ENCODE measurements at places on chromosomes 7 and 10.

GRCh38 chr10:70509757-70510147 lies 31.2 kb downstream of the PALD1 start:
- DNase-seq, result no peak
- no peaks in the 10 kb centered on the region for H3K36me3 ChIP-seq
- H3K4me1 ChIP-seq, result no peaks in the 10 kb centered on the region
- H3K27ac ChIP-seq, result no peak overlapping the region
- peaks cover 17% of the 10 kb centered on the region for H3K27me3 ChIP-seq

DNA sequence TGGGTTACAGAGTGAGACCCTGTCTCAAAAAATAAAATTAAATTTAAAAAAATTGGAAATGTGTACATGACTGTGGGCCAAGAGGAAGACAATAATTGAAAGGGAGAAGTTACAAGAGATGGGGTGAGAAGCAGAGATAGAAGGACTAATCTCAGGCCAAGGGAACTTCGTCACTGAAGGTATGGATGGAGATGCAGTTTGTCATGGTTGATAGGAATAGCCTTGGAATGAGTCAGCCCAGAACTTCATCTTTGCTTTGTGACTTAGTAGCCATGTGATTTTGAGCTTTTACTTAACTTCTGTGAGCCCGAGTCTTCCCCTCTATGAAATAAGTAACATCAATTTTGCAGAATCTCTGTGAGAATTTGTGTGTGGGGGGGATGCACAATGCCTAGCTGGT lies 6.5 kb upstream of the PODXL start:
- DNase-seq, result no peak
- H3K27me3 ChIP-seq, result peaks cover 26% of the 10 kb centered on the region
- no peak overlapping the region for H3K27ac ChIP-seq
- no peaks in the 10 kb centered on the region for H3K4me1 ChIP-seq
- H3K36me3 ChIP-seq, result no peaks in the 10 kb centered on the region
- no peak overlapping the region for H3K4me3 ChIP-seq

GRCh38 chr10:114516356-114516755 lies 112.1 kb upstream of the AFAP1L2 start:
- peaks cover 2% of the 10 kb centered on the region for H3K27me3 ChIP-seq
- no peak overlapping the region for H3K4me3 ChIP-seq

DNA sequence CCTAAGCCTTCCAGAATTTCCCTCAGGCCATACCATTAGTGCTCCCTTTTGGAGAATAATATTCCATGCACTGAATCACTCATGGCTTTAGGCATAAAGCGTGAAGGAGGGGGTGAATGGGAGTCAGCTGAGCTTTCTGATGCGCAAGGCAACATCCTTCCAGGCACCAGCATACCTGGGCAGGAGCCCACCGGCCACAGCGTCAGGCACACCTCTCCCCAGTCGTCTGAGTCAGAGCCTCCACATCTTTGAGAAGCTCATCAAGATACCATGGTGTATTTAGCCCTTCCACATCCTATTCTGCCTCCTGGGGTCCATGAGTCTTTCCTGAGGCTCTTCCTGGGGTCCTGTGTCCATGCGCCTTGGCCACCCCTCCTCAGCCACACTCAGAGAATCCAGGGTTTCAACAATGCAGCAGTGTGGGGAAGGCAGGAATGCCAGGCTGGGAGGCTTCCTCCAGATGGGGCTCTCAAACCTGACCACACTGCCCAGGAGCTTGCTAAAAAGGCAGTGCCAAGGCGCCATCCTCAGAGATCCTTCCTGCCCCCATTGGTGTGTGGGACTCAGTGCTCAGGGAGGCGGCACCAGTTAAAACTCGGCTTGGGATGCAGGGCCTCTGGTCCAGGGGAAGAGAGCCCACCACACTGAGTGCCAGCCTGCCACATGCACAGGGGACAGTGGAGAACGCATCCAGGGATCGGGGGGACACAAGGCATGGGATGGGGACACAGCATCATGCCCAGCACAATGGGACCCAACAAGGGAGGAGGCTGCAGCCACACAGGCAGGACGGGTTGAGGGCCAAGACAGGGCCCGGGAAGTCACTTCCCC lies 31.6 kb downstream of the RASGEF1A start:
- H3K27ac ChIP-seq, result no peak overlapping the region
- no peaks in the 10 kb centered on the region for H3K36me3 ChIP-seq
- no peak for DNase-seq
- H3K4me1 ChIP-seq, result peaks cover 14% of the 10 kb centered on the region
- H3K27me3 ChIP-seq, result peaks cover 16% of the 10 kb centered on the region

- no peak overlapping the region for H3K4me3 ChIP-seq
- no peaks in the 10 kb centered on the region for H3K4me1 ChIP-seq
- no peak overlapping the region for H3K27ac ChIP-seq
Observed at GRCh38 chr7:137003566-137003965, 135.1 kb downstream of the CHRM2 start.

DNA sequence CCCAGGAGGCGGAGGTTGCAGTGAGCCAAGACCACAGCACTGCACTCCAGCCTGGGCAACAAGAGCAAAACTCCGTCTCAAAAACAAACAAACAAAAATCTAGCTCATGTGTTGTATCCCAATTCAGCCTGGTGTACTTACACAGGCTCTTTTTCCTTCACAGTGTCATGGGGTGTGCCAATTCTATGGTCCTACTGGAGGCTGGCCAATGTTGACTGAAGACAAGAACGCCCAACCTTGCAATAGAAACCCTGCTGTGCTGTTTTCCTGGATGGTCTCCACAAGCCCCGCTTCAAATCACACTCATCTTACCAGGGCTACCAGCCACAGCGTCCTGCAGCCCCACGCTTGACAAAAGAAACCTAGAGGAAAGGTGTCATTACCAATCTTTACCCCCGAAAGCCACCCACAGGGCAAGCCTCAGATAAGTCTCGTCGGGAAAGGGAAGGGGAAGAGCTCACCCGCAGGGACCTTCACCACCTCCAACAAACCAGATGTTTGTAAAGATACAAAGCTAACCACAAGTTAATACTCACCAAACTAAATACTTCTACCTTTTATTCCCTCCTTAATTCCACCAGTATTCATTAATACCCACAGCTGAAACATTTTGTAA lies 64.8 kb downstream of the TNS3 start:
- no peak overlapping the region for H3K4me3 ChIP-seq
- no peak for DNase-seq
- no peak overlapping the region for H3K27ac ChIP-seq

GRCh38 chr10:101835362-101835761 lies 8.2 kb downstream of the KCNIP2 start:
- H3K36me3 ChIP-seq, result peaks cover 2% of the 10 kb centered on the region
- H3K4me1 ChIP-seq, result peaks cover 65% of the 10 kb centered on the region
- H3K27ac ChIP-seq, result no peak overlapping the region
- no peak overlapping the region for H3K4me3 ChIP-seq

GRCh38 chr10:70198696-70199466 lies 28.6 kb upstream of the SAR1A start:
- H3K36me3 ChIP-seq, result peaks cover 38% of the 10 kb centered on the region
- no peaks in the 10 kb centered on the region for H3K27me3 ChIP-seq
- H3K4me1 ChIP-seq, result peaks cover 27% of the 10 kb centered on the region
- no peak overlapping the region for H3K27ac ChIP-seq

- no peaks in the 10 kb centered on the region for H3K36me3 ChIP-seq
- no peak for DNase-seq
- no peaks in the 10 kb centered on the region for H3K4me1 ChIP-seq
- no peak overlapping the region for H3K27ac ChIP-seq
- H3K4me3 ChIP-seq, result no peak overlapping the region
- H3K27me3 ChIP-seq, result peaks cover 3% of the 10 kb centered on the region
Observed at GRCh38 chr7:27344471-27344870, 101.9 kb downstream of the EVX1 start.

DNA sequence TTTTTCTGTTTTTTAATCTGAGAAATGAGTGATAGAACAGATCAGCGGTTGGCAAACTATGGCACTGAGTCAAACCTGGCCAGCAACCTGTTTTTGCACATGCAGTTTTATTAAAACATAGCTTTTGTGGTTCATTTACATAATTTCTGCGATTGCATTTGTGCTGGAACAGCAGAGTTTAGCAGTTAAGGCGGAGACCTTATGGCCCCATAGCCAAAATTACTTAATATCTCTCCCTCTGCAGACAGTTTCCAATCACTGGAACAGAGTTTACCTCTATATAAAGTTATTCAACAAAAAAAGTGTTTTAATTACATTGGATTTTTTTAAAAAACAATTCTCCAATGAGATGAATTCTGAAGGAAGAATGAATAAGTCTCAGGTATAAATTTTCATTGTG lies 212.1 kb downstream of the DGKB start:
- H3K27me3 ChIP-seq, result no peaks in the 10 kb centered on the region
- no peak overlapping the region for H3K27ac ChIP-seq
- no peak for DNase-seq
- H3K4me3 ChIP-seq, result no peak overlapping the region
- no peaks in the 10 kb centered on the region for H3K4me1 ChIP-seq

DNA sequence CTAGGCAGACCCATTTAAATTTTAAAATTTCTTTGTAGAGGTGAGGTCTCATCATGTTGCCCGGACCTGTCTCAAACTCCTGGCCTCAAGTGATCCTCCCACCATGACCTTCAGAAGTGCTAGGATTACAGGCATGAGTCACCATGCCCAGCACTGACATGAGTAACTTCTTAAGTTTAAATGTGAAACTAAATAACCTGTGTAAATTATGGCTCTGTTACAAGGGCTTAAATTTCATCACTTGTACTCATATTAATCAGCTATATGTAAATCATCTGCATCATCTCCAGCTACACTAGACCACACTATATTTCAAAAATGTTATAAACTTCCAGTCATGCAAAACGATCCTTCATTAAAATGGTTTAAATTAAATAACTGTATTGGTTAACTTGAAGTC lies 56.1 kb downstream of the ATAD1 start:
- peaks cover 23% of the 10 kb centered on the region for H3K36me3 ChIP-seq
- H3K4me1 ChIP-seq, result peaks cover 16% of the 10 kb centered on the region
- H3K4me3 ChIP-seq, result peak overlapping the region; percentile 28
- H3K27me3 ChIP-seq, result no peaks in the 10 kb centered on the region
- peak overlapping the region; percentile 56 for H3K27ac ChIP-seq
- peak; percentile 11 for DNase-seq

GRCh38 chr7:18637516-18637915 lies 142.0 kb downstream of the HDAC9 start:
- H3K4me3 ChIP-seq, result no peak overlapping the region
- DNase-seq, result no peak
- H3K27ac ChIP-seq, result peak overlapping the region; percentile 32
- H3K36me3 ChIP-seq, result no peaks in the 10 kb centered on the region
- H3K27me3 ChIP-seq, result no peaks in the 10 kb centered on the region
- H3K4me1 ChIP-seq, result peaks cover 18% of the 10 kb centered on the region

DNA sequence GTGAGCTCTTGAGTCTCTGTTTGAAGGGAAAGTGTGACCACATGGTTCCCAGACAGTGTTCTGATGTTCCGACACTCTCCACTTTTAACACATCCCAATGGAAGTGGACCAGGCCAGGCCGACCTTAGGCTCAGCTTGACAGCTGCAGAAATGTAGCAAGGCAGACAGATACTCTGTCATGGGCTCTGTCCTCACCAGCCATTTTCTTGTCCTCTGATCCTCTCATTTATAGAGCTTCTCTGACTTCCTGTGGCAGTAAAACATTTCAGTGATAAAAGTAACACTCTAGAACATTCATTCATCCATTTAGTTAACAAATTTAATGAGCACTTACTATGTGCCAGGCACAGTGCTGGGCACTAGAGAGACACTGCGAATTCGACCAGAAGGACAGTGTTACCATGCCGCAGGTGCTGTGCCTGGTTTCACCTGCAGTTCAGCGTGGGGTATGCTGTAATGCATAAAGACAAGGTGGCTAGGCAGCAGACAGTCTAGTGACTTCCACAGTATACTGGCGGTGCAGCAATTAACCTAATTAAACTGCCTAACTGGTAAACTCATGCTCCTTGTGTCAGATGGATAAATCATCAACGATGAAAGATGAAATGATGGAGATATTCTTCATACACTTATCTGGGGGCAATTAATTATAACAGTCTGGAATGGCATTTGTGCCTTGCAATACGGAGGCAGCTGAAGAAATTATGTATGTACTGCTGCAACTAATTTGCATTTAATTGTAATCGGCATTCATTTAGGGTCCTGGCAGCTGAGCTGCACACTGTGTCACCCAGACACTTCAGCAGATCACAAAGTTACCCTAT lies 188.1 kb downstream of the NRP1 start:
- peaks cover 37% of the 10 kb centered on the region for H3K4me1 ChIP-seq
- H3K4me3 ChIP-seq, result no peak overlapping the region
- H3K27me3 ChIP-seq, result no peaks in the 10 kb centered on the region
- no peak for DNase-seq

DNA sequence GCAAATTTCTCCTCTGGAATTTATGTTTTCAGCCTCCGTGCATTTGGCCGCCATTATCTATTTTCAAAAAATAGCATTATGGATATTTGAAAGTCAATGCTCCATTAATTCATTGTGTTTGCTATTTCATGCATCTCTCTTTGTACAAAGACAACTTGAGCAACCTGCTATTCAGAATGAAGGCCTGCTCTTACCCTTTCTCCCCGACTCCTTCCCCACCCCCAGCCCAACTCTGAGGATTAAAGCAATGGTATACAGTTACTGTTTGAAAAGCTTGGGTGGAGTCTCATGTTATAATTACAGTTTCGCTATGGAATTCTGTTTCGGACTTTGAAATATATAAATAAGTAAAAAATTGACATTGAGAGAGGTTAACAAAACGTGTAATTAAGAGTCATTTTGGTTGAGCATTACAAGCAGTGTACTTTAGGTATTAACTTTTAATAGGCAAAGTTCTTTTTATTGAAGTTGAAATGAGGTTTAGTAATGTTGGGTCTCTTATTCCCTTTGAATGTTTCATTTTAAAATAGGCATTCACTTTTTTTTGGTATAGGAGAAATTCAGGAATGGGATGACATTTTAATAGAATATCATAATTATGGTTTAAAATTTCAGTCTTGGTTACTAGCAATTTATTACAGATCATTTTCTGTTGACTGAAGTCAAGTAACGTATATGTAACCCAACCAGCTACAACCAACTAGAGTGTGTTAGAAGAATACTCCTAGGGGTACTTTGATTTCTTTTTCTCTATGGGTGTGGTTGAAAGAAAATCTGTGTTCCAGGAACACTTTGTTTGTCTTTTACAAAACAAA lies 93.1 kb downstream of the ARID5B start:
- H3K4me3 ChIP-seq, result peak overlapping the region; percentile 66
- peaks cover 49% of the 10 kb centered on the region for H3K36me3 ChIP-seq
- H3K4me1 ChIP-seq, result peaks cover 94% of the 10 kb centered on the region
- no peak for DNase-seq
- H3K27ac ChIP-seq, result peak overlapping the region; percentile 90
- no peaks in the 10 kb centered on the region for H3K27me3 ChIP-seq

DNA sequence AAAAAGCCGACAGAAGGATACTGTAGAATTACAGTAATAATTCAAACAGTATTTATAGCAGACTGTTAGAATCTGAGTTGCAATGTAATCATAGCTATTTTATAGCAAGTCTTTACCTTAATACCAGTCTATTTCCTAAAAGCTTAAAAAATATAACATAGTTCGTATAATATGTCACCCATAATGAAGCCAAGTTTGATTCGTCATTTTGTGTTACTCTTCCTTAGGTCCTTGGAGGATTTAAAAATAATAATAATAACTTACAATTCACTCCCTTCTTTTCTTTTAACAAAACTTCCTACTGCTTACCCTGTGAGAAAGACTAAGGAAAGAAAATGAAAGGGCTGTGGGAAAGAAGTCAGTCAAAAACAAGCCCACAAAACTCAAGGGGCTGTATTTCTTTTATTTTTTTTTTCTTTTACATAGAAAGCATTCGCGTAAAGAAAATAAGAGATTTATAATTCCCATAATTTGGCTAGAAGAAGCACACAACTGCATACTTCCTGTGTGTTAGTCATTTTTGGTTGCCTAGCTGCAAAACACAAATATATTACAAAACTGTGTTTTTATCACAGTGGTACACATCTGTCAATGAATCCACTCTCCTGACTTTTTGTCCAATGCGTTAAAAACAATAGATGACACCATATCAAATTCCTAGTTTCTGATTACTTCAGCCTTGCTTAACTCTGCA lies 187.2 kb upstream of the CELF2 start:
- DNase-seq, result no peak
- H3K27me3 ChIP-seq, result peaks cover 5% of the 10 kb centered on the region
- H3K36me3 ChIP-seq, result no peaks in the 10 kb centered on the region
- no peaks in the 10 kb centered on the region for H3K4me1 ChIP-seq
